ENCODE measurements at places on chromosomes 4 and X.

DNA sequence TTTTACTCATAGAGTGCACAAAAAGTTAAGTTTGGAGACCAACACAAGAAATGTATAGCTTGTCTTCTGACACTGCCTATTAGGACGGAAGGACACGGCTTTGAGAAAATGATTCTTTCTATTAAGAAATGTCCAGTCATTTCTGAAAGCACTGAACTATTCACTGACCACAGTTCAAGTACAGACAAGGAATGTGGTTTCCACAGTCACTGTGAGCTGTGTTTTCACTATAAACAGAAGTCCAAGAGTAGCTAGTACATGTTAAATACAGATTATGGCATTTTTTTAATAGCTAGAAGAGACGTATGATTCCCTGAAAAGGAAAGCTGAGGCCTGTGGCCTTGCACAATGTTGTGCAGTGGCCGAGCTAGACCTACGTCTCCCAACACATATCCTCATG lies 115.1 kb upstream of the GPM6A start:
- DNase-seq, result no peak

- peak; percentile 15 for DNase-seq
These were observed 75.4 kb downstream of the LIMCH1 start for GRCh38 chr4:41613386-41613785.

DNA sequence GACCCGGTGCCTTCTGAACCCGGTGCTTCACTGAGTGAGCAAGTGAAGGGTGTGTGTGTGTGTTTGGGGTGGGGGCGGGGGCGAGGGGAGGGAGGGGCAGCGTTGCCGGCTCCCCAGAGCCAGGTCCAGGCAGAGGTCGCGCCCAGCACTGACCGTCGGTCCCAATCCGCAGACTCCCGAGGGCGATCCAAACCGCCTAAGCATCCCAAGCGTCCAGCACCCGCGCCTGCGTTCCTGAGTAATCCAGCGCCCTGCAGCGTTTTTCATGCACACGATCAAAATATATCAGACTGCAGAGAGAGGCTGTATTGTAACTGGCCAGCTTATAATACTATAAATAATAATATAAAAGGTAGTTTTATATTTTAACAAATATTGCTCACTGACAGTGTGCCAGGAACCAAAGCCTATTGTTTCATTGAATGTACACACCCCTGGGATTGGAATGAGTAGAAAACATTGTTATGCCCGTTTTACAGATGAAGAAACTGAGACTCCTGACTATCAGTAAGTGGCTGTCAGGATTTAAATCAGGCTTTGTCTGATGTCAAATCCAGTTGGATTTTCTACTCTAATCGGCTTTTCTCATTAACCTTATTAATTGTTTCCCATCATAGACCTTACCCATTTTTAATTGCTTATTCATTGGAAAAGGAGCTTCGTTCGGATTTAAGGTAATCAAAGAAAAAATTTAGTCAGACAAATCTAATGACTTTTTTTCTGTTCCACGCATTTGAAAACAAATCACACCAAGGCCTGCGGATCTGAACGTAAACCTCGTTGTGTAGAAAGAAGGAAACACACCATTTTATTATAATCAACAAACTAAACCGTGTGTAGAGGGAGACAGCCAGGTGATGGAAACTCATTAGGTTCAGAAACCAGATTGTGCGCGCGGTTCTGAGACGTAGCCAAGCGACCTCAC lies 4.0 kb upstream of the NKX3-2 start:
- no peak for DNase-seq

DNA sequence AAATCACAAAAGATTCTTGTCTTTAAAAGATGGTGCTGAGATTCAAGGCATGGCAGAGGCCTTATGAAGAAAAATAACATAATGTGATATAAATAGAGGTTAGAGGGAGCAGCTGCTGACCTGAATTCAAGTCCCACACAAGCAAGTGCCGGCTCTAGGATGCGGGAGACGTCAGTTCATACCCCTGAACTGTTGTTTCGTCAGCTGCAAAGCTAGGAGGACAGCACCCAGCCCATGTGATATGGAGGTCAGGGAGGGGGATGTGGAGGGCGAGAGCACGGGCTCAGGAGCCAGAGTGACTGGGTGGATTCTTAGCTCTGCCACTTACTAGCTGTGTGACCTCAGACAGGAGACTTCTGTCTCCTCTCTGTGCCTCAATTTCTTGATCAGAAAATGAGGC lies 77.9 kb downstream of the JAKMIP1 start:
- no peak for DNase-seq

GRCh38 chrX:131626681-131627296 lies 82.9 kb downstream of the OR13H1 start:
- no peak for DNase-seq

DNA sequence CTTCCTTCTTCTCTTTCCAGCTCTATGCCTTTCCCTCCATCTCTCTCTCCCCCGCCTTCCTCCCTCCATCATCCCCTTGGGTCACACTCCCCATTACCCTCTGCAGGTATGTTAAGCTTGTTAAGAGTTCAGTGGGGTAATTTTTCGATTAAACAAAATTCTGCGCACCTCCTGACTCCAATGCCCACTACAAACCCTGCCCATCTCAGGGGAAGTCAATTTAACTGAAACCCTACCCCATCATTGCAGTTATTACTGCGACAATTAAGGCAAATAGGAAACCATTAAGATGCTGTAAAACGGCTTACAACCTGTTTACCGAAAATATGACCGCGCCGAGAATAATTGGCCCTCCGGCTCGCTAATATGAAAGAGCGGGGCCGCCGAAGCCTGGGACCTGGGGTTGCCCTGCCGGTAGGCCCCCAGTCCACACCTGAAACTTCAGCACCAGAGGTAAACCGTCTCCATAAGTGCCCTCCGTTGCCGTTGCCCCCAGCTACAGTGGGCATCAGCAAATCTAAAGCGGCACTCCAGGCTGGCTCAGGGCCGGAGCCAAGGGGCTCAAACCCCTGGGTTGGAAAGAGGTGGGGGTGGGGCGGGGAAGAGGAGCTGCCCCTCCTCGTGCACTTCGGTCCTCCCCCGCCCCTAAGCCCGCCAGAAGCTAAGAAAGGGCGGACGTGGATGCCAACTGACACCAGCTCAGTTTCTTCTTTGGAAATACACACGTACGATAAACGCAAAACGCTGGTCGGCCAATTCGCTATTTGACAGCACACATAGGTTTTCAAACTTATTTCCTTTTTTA lies 4.8 kb downstream of the ARX start:
- no peak for DNase-seq

GRCh38 chr4:52135171-52135570 lies 84.1 kb downstream of the SPATA18 start:
- DNase-seq, result no peak

GRCh38 chrX:112056886-112057285 lies 25.7 kb downstream of the TRPC5 start:
- no peak for DNase-seq

GRCh38 chrX:30654989-30655607 lies 1.9 kb downstream of the GK start:
- no peak for DNase-seq

- no peak for DNase-seq
These were observed 132.4 kb upstream of the LIMCH1 start for GRCh38 chr4:41405464-41406112.

- DNase-seq, result no peak
These were observed 687.2 kb upstream of the CPEB2 start for GRCh38 chr4:14315129-14315528.

DNA sequence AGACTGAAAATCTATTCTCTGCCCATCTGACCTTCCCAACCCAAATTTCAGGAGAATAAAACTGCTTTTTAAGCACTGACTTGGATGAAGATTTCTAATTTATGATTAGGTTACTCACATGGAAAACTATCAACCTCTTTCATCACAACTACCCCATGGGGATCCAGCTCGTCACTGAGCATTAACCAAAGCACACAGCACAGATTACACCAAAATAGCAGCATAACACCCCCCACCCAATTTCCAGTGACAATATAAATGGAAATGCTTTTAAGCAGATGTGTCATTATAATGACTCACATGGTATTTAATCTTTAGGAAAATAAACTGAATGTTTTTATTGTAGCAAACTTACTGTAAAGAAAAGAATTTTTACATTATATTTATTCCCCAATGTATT lies 9.7 kb downstream of the SERTM2 start:
- DNase-seq, result no peak

DNA sequence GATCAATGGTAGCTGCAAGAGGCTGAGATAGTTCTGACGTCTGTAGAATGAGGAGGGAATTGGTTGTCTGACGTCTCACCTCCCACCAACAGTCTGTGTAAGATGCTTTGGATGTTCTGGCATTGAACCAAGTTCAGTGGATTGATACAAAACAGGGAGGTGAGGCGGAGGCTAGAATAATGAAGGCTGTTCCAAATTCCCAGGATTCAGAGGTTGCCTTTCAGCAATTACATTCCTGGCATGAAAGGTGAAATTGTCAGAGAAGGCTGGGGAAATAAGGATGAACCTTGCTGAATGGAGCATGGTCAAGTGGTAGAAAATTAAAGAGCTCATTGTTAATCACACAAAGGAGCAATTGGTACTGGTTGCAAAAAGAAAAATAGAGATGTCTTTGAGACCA lies 241.6 kb downstream of the FBXW7 start:
- no peak for DNase-seq

- DNase-seq, result no peak
These were observed 34.4 kb upstream of the HMX1 start for GRCh38 chr4:8905773-8906667.

GRCh38 chr4:187128976-187129375 lies 405.3 kb upstream of the FAT1 start:
- peak; percentile 46 for DNase-seq

DNA sequence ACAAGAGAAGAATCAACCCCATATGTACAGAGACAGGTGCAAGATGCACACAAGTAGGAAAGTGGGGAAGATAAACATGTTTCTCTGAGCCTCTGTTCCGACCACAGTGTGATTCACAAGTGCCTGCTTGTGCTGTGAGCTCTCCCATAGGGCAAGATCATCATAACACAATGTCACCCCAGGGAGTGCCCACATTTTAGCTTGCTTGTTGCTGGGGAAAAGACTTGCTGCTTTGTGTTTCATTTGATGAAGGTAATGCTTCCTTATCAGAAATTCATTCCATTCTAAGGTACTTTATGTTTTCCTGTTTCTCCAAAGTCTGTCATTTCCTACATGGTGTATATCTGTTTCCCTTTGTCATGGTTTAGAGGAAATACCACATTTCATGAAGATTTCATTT lies 304.5 kb upstream of the DIPK2B start:
- peak; percentile 55 for DNase-seq

- DNase-seq, result no peak
These were observed 783.0 kb upstream of the AADAT start for GRCh38 chr4:170872794-170873193.

DNA sequence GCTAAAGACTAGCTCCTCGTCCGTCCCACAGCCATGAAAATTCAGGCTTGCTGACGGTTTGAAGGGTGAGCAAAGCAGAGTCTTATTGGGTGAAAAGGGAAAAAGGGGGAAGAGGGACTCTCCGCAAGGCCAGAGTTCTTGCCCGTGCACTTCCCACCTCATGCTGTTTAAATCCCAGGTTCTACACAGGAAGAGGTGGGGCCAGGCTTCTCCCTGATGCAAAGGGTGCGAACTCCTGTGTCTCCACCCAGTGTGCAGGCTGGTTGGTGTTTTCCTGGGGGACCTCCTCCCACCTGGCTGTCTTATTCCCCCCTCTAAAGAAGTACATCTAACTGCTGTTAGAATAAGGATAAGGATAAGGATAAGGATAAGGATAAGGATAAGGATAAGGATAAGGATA lies 18.0 kb upstream of the LANCL3 start:
- no peak for DNase-seq

GRCh38 chrX:131818297-131818936 lies 204.7 kb upstream of the STK26 start:
- DNase-seq, result no peak

All from AG10803 (cell line).